ENCODE measurements at places on chromosomes 6 and 20. TPM values are rescaled to one million over a fixed set of nuclear protein-coding genes. Genes with fewer than 3 reads are reported as not detected.

GRCh38 chr6:97316978-97317377 lies 34.0 kb upstream of the MMS22L start:
- DNase-seq = no peak

DNA sequence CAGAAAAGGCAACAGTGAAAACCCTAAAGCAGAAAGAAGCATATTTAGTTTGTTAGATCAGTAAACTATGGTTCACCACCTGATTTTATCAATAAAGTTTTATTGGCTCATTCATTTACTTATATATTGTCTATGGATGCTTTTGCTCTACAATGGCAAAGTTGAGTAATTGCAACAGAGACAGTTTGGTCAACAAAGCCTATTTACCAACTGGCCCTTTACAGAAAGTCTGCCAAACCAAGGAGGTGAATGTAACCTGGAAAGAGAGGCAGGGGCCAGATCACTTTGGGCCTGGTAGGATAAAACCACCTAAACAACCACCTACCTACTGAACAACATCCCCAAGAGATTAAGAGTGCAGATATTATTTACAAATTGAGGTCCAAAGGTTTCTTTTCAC lies 19.4 kb downstream of the SAYSD1 start:
- no peak for DNase-seq

DNA sequence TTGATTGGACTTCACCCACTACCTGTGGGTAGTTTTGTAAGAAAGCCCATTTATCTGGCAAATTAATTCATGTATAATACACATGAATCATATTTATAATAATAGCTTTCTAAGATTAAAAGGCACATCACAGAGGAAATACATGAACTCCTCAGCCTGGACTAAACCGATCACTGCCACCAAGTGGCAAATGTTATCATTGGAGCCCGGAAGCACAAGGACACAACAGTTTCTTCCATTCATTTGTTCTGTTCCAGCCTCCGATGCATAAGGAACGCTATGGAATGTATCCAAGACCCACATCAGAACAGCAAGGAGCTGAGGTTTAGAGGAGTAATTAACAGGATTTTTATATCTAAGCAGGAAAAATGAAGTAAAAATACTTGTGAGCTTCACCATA lies 13.9 kb upstream of the IPCEF1 start:
- DNase-seq = peak; percentile 22

DNA sequence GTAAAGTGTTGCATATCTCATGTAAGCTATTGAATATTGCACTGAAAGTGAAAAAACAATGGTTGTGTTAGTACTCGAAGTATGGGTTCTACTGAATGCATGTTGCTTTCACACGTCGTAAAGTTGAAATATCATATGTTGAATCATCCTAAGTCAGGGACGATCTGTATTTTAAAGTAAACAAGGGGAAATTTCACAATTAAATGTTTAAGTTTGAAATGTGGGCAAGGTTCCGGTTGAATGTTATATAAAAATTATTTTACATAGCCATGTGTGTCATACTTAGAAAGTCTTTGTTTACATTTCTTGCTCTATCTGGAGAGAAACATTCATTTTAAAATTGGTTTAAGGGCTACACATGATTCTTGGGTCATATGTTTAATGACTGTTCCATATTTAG lies 76.8 kb downstream of the AKAP7 start:
- no peak for DNase-seq

GRCh38 chr6:116217069-116217468 lies 36.8 kb downstream of the TSPYL4 start:
- DNase-seq = no peak

DNA sequence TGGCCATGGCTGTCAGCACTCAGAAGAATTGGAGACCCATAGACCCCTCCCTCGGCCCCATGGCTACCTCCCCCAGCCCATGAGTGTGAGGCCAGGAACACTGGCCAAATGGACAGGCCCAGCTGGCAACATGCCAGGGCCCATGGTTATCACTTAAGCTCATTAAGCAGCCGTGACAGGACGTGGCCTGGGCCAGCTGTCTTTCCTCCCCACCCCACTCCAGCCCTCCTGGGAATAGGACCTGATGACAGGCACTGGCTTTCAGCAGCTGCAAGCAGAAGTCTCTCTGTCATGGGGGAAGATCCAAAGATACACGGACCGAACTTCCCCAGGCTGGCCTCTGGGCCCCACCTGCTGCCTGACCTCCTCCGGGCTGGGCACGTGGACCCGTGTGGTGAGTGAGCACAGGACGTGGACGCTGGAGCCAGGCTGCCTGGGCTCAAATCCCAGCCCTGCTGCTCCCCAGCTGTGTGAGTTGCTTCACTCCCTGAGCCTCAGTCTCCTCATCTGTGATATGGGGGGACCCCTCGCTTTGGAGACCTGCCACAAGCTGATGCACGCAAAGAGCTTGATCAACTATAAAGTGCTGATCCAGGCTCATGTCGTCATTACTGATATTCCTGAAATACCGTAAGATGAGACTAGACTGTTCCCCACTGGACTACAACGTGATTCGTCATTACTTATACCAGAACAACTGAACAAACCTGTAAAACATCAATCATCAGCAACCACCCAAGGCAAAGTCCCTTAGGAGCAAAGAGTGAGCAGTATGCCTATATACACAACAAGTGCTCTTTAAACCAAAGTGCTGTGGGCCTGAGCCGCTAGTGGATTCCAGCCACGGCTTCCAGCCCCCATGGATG lies 22.0 kb upstream of the VSTM2L start:
- DNase-seq = peak; percentile 50

- no peak for DNase-seq
Measured at GRCh38 chr6:109632405-109632804, 58.6 kb downstream of the AK9 start.

- peak; percentile 66 for DNase-seq
Measured at GRCh38 chr6:53956068-53956711, 155.1 kb upstream of the MLIP start.

GRCh38 chr20:24501764-24502556 lies 32.5 kb downstream of the SYNDIG1 start:
- DNase-seq = no peak

- no peak for DNase-seq
Measured at GRCh38 chr20:53643031-53643832, 49.6 kb upstream of the ZNF217 start.

- DNase-seq = no peak
Measured at GRCh38 chr6:45933855-45934254, 81.8 kb downstream of the CLIC5 start.

- no peak for DNase-seq
Measured at GRCh38 chr20:52948491-52948890, 23.7 kb upstream of the TSHZ2 start.

GRCh38 chr6:142714951-142715785 lies 229.8 kb downstream of the HIVEP2 start:
- DNase-seq = no peak

DNA sequence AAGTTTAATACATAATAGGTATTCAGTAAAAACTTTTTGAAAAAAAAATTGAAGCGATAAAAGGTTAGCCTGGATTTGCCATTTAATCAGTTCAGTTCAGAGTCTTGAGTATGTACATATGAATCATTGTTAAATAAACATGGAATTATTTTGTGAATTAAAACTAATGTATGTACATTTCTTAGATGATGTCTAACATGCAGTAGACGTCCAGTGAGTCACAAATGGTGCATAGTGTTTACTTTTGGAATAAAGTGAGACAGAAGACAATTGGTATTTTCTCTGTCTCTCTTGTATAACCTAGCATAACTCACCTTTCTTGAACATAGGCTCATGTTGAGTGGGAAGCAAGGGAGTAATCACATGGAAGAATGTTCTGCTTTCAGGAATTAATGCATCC lies 83.5 kb downstream of the EYS start:
- DNase-seq = no peak

- DNase-seq = no peak
Measured at GRCh38 chr20:53872561-53873229, 197.7 kb downstream of the BCAS1 start.

DNA sequence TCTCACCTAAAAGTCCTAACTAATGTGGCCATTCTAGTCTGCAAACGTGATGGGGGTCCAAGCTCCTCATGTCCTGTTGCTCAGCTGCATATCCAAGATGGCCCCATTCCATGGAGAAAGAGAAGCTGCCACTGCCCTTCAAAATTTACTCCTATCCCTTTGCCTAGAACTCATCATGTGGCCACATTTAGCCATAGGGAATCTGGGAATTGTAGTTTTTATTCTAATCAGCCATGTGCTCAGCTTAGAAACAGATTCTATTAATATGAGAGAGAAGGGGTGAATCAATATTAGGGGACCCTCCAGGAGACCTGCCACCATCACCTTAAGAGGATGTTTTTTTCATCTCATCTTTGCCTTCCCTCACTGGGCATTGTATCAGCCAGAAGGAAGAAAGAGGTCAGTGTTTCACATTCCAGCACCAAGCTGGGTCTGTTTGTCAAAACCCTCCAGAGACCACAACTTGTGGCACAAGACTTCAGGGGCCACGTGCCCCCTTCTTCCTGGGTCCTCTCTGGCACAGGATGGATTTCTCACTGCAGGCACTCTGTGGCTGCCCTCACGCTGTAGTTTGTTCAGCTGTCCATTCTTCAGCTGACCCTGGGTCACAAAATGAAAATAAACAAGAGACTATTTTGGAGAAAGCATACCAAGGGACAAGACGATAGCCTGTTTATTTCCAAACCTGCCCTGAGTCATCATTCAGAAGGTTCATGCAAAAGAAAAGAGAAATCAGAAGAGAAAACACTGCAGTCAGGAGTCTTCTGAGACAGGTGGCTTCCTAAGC lies 172.0 kb downstream of the EYA2 start:
- DNase-seq = no peak

- peak; percentile 39 for DNase-seq
Measured at GRCh38 chr6:112163295-112164257, 76.2 kb downstream of the FAM229B start.

DNA sequence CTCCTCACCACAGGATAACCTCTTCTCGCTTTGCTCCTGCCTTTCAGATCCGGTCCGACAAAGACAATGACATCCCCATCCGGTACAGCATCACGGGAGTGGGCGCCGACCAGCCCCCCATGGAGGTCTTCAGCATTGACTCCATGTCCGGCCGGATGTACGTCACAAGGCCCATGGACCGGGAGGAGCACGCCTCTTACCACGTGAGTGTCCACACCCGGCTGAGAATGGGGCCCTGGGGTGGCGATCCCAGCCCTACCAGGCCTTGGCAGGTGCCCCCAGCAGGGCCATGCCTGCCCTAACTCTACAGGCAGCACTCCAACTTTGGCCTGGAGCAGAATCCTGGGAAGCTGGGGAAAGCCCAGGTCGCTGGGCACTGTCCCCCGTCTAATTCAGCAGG lies 221.1 kb downstream of the TAF4 start:
- DNase-seq = no peak

DNA sequence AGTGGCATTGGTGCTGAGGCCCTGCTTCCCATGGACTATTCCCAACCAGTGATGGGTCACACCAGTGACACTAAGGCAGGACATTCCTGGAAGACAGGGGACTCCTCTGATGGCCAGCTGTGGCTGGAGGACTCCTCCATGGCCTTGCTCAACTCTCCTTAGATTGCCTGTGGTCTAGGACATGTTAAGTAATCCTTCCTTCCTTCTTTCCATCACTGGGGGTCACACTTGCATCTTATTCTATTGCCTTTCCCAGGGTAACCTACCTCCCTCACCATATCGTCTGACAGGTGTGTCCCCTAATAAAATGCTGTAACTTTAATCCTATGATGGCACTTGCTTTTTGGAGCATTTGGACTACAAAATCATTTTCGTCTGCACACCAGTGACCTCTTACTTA lies 24.5 kb upstream of the HLA-A start:
- DNase-seq = no peak

DNA sequence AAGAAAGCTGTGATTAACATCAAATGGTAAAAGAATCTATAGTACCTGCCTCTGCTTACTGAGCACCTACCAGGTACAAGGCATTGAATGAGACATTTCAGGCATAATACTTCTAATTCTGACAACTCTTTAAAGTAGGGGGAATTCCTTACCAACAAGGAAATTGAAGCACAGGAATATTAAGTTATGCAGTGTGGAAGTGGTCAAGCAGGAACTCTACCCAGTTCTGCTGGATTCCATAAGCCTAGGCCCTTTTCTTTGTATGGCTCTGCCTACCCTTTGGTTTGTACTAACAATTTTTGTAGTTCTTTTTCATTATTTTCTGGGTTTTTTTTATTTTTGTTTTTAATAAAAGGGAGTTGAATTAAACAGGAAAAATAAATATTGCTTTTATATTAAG lies 114.5 kb downstream of the MAP3K5 start:
- peak; percentile 31 for DNase-seq

- no peak for DNase-seq
Measured at GRCh38 chr6:33688006-33688405, 23.5 kb downstream of the UQCC2 start.

DNA sequence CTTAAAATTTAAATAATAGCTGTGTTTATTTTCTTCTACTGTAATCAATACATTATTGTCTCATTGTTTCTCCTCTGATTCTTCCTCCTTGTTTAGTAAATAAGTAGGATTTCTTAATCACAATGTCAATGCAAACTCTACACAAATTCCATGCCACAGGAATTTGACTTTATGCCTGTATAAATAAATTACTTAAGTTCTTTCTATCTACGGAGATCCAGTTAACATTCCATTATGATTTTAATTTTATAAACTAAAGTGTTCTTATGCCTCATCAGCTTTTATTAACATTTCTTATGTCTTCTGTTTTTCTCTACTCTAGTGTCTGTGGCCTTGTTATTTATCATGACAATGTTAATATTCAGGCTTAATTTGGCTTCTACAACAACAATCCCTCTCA lies 1169.2 kb downstream of the GRIK2 start:
- no peak for DNase-seq

DNA sequence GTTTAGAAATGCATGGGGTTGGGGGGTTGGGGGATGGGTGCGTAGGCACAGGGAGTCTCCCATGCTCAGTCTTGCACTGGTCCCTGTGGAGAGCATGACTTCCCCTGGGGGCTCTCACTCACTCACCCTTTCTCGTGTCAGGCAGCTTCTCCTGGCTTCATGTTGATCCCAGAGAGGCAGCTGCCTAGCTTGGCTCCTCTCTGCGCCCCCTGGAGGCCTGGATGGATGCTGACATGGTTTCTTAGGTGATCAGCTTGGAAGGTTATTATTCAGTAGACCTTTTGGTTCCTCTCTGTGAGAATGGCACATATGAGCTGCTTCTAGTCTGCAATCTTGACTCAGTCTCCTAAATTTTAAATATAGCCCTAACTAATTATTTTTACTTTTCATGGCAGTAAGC lies 109.3 kb upstream of the FAM83B start:
- DNase-seq = no peak

DNA sequence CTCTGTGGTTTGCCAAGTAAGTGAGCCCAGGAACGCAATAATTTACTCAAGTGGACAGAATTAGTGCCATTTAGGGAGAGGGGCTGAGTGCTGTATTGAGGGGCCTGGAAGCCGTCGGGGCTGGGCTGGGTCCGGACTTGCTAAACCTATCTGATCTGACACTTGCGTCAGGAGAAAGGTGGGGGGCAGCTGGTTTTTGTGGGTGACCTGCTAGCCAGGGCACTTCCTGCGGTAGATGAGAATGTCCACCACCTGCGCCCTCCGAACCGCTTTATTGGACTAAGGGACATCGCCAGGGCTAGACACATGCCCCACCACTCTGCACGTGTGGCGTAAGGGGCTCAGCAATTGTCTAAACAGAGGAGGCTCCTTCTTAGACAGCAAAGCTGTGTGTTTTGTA lies 139.1 kb downstream of the CDH4 start:
- no peak for DNase-seq

Gene SMLR1
- 1.5 TPM for polyA plus RNA-seq

Gene LRRC1
- 29.7 TPM for polyA plus RNA-seq

Gene ASF1A
- 33.6 TPM for polyA plus RNA-seq

Gene PM20D2
- 30.2 TPM for polyA plus RNA-seq

Gene CST2
- polyA plus RNA-seq = not detected

Gene SCUBE3
- 62.8 TPM for polyA plus RNA-seq

Gene RAMACL
- 0.09 TPM for polyA plus RNA-seq
